CD4-positive, alpha-beta T cell treated with Interleukin-1 beta for 1 hour (primary cell): ENCODE measurements at places on chromosomes 5 and 9.
A peak's percentile ranks its signal among the peaks of the same experiment; 100 is the strongest.

DNA sequence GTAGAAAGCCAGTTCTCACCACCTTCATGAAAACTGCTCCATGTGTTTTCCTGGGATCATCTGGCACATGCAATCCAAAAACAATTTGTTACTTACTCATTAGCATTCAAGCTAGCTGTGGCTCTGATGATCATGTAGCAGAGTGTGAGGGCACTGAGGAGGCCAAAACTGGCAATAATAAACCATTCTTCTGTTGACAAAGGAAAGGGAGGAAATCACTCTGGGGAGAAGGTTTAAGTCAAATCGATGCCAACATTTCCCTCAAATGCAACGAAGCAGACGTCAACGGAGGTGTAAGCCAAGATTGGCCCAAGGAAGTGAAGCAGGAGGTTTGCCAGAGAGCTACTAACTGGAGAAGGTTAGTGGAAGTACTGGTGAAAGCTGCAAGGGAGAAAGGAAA is 55.7 kb upstream of the TBC1D9B start:
- DNase-seq: no peak

- DNase-seq: no peak
Observed at GRCh38 chr9:96620832-96621269, 1.2 kb upstream of the CDC14B start.

DNA sequence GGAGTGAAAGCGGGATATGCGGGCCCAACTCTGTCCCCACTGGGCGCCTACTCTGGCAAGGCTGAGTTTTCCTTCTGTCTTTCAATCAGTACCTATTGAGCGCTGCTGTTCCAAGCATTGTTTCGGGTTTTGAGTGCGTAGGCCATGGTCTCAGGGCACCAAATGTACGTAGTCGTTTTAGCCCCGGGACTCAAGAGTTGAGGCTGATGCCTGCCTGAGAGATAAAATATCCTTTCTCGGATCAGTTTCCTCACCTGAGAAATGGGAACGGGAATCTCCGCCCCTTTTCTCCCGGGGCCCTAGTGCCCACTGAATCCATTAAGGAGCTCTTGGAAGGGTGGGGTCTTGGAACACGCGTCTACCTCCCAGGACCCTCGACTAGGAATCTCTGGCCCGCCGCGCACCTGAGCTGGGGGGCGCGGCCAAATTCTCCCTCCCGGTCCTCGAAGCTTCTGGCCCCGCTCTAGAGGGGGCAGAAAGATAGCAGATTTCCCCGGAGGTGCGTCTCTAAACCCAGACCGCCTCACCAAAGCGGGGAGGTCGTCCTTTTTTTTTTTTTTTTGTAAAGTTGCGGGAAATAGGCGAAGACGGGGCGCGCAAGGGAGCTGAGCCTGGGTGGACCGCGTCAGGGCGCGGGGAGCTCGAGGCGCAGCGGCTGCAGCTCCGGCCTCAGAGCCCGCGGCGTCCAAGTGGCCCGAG is 494 bp upstream of the CXXC5 start:
- no peak for DNase-seq

GRCh38 chr9:111876179-111876578 is 20.4 kb upstream of the UGCG start:
- no peak for DNase-seq

DNA sequence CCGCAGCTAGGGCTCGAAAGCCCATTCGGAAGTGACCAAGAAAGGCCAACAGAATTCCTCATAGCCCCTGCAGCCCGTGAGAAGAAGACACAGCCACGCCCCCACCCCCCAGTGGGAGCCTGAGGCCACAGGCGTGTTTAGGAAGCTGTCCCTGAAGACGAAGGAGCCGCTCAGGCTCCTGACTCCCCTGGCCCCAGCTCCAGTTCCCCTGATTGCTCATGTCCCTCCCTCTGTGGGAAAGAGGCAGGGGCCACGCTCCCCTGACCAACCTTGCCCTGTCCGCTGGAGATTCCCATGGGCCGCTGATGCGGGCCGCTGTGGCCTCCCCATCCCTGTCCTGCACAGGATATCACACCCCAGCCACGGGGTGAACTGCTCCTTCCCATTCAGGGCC is 13.6 kb downstream of the ROPN1L start:
- no peak for DNase-seq

GRCh38 chr9:21968331-21969010 is 25.7 kb downstream of the CDKN2A start:
- no peak for DNase-seq

DNA sequence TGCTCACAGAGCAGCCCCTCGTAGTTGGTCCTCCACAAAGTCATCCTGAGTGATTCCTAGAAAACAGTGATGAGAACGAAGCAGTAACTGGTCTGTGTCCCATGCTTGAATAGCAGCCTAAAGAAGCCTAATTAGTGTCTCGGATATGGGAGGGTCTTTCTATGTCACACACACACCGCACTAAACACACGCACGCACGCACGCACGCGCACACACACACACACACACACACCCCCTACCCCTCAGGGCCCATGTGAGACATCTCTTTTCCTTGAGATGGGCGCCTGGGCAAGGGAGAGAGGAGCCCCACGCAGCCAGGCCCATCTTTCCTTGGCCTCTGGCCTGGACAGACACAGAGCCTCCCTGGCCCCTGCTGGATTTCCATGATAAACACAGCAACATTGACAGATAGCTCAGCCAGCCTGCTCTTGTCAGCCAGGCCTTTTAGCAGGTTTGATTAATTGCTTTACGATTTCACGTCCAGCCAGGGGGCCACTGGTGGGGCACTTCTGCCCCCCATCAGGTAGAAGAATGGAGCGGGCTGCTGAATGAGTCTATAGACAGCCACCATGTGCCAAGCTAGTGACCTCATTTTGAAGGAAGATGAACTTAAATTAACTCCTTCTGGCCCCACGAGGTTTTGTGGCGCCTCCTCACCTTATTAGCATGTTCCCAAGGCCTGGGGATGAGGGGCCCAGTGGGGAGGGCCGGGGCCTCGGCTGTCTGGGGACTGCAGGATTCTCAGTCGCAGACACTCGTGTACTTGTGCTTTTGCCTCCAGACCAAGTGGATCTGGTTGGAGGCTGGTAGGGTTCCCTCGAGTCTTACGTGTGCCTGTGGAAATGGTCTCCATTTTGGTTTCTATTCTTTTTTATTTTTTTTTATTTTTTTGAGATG is 36.2 kb upstream of the PRDM12 start:
- DNase-seq: no peak

DNA sequence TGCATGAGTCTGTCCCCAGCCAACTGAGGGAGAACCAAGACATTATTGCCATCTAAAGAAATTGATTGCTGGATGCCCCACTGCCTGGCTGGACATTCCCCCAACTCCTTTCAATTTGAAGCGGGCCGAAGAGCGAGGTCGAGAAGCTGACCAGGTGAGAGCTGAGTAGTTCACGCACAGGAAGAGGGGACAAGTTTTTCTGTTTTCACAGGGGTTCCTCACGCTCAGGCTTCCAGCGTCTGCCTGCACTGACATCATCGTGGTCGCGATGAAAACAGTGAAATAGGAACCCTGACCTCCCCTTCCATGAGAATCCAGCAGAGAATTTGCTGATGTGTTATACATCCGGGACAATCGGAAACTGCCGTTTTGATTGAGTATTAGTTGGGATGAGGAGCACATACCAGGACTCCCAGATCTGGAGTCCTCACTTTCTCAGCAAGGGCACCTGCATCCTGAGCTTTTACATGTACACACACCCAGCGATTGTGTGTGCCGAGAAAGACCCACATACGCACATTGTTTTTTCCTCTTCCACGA is 3.1 kb upstream of the DMRT3 start:
- no peak for DNase-seq

GRCh38 chr5:76716456-76717157 is 681 bp downstream of the F2R start:
- no peak for DNase-seq

DNA sequence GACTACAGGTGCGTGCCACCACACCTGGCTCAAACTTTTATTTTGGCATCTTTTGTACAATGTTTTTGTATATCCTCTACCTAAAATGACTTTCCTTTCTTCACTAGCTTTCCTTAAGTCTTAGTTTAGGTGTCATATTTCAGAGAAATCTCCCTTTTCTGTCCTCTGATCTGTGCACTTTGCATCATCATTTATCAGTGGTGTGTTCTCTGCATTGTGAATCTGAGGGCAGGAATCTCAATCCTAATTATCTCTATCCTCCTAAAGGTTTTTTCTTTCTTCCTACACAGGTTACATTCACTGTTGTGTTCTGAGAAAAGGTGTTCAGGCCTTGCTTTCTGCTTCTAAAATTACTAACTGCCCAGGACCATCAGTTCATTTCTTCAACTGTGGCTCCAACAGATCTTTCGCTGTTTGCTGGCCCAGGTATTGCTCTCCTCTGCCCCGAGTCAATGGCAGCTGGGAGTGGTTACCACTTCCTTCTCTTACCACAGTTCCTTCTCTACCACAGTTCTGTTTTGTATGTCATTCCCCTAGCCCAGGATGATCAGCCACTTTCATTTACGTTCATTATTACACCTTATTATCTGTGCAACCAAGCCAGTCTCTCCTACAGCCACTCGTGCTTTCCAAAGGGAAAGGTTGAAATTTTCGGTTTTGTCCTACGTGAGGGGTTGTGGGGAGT is 14.0 kb downstream of the TGFBR1 start:
- peak; percentile 54 for DNase-seq

- DNase-seq: no peak
Observed at GRCh38 chr5:86865256-86865785, 247.6 kb downstream of the COX7C start.

- no peak for DNase-seq
Observed at GRCh38 chr9:69207503-69207902, 33.4 kb downstream of the TJP2 start.

- no peak for DNase-seq
Observed at GRCh38 chr5:7663808-7664207, 187.1 kb downstream of the CFAP90 start.

DNA sequence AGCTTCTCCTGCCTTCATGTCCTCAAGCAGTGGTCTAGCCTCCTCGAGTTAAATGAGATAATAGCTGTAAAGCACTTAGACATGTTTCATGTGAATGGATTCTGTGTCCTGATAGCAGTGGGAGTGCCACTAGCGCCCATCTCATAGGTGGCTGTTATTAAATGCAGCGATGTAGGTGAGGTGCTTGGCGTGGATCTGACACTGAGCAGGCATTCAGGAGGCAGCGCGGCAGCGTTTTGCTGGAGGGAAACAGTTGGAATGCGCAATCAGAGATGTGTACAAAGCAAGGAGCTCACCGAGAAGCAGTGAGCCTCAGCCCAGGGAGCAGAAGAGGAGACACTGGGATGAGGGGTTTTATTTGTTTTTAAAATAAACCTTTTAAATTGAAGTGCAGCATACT is 106.6 kb downstream of the RGS3 start:
- no peak for DNase-seq

GRCh38 chr5:166581826-166582225 is 1709.6 kb upstream of the WWC1 start:
- DNase-seq: no peak

- DNase-seq: no peak
Observed at GRCh38 chr5:176819476-176819875, 9.1 kb downstream of the UNC5A start.

DNA sequence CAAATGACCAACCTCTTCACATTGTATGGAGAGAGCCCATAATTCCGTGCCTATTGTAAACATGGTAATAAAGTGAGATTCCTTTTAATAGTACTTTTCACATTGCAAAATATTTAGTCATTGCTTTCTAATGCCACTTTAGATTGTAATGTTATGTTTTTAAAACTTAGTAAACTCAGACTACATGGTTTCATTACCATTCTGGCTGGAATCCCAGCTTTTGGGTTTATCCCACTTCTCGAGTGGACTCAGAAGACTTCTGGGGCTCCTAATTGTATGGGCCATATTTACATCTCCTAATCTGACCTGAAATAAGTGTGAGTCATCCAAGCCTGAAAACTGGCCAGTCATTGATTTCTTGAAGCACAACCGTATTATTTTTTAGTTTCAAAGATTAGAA is 217.6 kb downstream of the CAAP1 start:
- DNase-seq: no peak

DNA sequence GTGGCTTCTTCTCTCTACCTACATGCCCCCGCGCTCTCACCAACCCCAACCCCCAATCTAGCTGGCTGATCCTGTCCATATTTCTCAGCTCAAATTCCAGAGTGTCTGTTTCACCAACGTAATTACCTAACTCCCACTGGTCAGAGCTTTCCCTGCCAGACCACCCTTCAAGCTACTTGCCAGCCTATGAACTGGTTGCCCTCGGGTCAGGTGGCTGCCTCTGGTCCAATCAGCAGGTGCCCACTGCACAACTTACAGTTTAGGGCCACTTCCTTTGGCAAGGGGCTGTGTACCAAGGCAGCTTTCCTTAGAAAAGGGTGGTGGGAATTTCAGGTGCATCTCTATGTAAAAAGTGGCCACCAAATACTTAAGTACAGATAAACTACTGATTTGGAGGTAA is 92.2 kb upstream of the SLC30A5 start:
- DNase-seq: no peak

GRCh38 chr9:124940521-124940893 is 376 bp downstream of the GOLGA1 start:
- DNase-seq: no peak

- no peak for DNase-seq
Observed at GRCh38 chr9:130789747-130790672, 45.0 kb upstream of the ABL1 start.

GRCh38 chr5:132354381-132355139 is 14.9 kb upstream of the SLC22A5 start:
- no peak for DNase-seq

- DNase-seq: no peak
Observed at GRCh38 chr5:122909470-122910100, 64.2 kb downstream of the SNX24 start.

GRCh38 chr9:137025517-137025966 is 2.5 kb downstream of the ABCA2 start:
- peak; percentile 53 for DNase-seq

- DNase-seq: no peak
Observed at GRCh38 chr5:31393126-31393525, 138.8 kb downstream of the DROSHA start.

- no peak for DNase-seq
Observed at GRCh38 chr5:54136516-54137440, 173.6 kb downstream of the ARL15 start.

DNA sequence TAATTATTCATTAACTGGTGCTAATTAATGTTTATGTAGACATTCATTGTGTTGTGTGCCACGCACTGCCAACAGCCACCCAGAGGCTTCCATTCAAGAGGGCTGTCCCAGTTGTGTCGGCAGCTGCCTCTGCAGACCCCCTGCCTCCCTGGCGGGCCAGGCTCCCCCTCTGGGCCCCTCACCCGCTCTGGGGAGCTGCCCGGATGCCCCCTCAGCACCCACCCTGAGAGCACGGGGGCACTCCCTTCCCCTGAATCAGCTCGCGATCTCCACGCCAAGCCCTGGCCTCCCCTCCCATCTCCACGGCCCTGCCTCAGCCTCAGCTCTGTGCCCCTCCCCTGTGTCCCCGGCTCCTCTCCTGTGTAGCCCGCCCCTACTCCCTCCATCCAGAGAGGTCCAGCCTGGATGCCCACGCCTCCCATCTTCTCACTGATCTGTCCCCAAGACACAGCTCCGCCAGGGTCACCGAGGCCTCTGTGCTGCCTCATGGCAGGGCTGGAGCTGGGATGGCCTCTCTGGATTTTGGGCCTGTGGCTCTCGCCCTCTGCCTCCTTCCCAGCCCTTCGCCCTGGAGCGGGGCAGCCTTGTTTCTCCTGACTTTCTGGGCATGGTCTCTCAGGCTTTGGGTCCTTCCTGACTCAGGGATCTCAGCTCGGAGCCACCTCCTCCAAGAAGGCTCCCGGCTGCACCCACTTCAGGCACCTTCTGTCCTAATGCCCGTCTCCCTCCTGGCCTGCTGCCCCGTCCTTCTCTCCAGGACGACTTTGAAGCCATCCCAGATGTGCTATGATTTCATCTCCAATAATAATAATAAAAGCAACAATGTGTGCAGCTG is 16.0 kb upstream of the SLC9A3 start:
- DNase-seq: no peak
